ENCODE measurements at places on chromosomes 5 and 9.
A peak's percentile ranks its signal among the peaks of the same experiment; 100 is the strongest.

DNA sequence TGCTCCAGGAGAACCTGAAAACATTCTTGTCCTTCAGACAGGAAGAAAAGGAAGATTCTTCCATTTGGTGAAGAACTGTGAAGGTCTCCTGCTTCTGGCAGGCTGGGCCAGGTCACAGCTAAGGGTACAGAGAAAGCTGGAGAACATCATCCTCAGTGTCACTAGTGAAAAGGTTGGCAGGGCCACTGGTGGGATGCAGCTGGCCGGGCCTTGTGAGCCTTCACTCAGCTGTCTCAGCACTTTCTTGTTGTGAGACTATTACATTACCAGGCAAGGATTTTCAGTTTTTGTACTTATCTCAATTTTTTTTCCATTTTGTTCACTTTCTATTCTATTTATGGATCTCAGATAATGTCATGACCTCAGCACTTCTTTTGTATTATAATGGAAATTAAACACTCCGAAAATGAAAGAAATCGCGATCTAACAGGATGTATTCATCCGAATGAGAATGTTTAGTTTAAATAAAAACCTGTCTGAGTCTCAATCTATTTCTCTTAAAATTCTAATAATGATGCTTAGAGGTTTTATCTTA is 9.9 kb upstream of the IFNA8 start:
- DNase-seq, result no peak

DNA sequence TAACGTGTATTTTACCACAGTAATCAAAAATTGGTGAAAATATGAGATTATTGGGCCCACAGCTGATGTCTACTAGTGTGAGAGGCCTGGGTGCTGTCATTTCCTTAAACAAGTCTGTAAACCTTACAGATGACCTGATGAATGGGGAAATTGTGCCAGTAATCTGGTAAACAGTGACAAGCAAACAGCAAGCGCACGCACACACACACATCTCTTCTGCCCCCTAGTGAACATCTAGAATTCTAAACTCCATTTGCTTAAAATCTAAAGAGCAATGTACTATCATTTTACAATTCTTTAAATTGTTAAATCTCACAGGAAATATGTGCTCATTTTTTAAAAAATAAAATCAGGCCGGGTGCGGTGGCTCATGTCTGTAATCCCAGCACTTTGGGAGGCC is 7.5 kb upstream of the RAPGEF1 start:
- DNase-seq, result peak; percentile 79

- DNase-seq, result no peak
Measured at GRCh38 chr5:76230711-76231285, 147.6 kb downstream of the SV2C start.

- no peak for DNase-seq
Measured at GRCh38 chr9:8579661-8580060, 780.1 kb upstream of the DMAC1 start.
